ENCODE measurements at places on chromosomes 4 and X.

DNA sequence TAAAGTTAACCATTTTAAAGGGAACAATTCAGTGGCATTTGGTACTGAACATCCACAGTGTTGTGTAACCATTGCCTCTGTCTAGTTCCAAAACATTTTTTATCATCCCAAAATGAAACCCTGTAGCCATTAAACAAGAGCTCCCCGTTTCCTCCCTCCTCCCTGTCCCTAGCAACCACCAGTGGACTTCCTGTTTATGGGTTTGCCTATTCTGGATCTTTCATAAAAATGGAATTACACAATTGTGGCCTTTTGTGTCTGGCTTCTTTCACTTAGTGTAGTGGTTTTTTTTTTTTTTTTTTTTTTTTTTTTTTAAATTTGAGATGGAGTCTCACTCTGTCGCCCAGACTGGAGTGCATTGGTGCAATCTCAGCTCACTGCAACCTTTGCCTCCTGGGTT lies 11.6 kb downstream of the RBMX2 start:
- DNase-seq, result no peak

GRCh38 chr4:176380352-176381157 lies 60.8 kb downstream of the SPCS3 start:
- no peak for DNase-seq

GRCh38 chr4:85701861-85702321 lies 226.9 kb downstream of the ARHGAP24 start:
- DNase-seq, result no peak

DNA sequence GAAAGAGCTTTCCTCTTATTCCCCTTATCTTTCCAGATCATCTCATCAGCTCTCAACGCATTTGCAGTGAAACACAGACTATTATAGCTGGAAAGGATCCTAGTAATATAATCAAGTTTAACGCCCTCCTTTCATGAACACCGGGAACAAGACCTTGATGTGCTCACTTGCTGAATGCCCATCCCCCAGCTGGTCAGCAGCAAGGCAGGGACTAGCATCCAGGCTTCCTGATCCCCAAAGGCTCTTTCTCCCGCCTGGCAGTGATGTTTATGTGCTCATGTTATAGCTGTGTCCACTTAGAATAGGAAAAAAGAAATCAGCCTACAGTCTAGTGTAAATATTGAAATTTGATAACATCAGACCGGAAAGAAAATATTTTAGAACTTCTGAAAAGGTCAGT lies 24.6 kb downstream of the GPC4 start:
- DNase-seq, result no peak

DNA sequence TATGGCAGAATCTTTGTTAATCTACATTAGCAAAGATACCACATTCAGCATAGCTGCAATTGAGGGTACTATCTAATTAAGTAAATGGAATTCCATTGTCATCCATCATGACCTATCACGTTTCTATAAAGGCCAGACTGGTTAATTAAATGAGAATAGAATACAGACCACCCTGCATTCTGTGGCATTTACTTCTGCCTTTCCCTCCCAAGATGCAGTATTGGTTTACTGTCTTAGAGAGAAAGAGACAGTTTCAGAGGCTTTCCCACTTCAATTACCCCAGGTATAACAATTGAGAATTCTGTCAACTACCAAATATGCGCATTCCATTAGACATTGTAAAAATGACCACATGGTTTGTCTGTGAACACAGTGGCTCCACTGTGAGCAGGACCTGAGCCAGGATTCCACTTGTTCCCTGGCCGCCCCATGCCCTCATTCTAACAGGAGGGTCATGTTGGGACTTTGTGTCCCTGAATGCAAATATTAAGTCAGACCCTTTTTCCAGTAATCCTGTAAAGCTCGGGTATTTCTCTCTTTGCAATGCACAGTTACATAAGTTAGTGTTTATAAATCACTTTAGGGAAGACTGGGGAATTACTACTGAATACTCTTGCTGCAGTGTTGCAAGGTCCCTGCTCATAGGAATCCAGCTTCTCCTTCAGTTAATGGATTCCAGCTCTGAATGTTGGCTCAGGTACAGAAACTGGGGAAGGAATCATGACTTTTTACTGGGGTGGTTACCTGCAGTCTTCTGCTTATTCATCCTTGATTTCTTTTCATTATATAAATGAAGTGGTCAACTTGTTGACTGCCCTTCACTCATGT lies 261.0 kb downstream of the PDGFC start:
- DNase-seq, result no peak

DNA sequence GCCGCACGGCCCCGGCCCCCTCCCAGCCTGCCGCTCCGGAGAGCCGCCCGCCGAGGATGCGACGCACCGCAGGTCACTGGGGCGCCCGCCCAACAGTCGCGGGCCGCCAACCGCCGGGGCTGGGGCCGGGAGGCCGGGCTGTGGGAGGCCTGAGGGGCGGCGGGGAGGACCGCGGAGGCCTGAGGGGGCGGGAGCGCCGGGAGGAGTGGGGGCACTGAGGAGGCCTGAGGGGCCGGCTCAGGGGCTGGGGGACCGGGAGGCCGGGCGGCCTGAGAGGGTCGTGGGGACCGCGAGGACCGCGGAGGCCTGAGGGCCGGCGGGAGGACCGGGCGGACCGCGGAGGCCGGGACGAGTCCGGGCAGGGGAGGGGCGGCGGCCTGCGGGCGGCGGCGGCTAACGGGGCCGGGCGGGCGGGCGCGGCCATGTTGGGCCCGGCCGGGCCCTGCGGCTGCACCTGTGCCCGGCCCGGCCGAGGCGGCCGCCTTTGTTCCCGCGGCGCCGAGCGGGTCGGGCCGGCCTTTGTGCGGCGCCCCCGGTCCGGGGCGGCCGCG lies 353 bp downstream of the NSD2 start:
- no peak for DNase-seq

GRCh38 chr4:177384856-177385397 lies 57.3 kb downstream of the AGA start:
- DNase-seq, result no peak

DNA sequence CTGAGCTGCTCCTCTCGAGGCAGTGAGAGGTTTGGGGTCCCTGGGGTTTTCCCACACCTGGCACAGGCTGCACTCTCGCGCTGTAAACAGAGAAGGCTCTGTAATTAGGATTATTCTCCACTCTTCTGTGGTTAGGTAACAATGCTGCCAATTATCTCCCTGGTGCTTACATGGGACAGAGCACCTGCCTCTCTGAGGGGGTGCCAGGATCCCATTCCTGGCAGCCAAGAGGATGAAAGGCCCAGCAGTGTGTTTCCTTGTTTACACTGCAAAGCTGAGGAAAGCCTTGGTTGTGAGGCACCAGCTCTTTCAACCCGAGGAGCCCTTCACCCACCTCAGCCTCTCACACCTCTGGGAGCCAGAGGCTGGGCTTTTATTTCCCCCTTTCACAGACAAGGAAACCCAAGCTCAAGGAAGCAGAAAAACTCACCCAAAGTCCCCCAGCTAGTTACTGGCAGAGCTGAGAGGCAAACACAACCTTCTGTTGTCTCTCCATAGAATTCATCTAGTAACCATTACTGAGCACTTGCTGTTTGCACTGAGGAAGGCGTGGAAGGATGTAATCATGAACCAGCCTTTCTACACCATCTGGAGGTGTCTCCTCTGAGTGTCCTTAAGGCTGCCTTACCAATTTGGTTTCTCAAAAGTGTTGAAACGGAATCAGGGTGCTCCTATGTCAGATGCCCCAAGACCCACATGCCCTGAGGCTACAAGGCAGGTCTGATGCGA lies 39.7 kb upstream of the PROM1 start:
- DNase-seq, result no peak

DNA sequence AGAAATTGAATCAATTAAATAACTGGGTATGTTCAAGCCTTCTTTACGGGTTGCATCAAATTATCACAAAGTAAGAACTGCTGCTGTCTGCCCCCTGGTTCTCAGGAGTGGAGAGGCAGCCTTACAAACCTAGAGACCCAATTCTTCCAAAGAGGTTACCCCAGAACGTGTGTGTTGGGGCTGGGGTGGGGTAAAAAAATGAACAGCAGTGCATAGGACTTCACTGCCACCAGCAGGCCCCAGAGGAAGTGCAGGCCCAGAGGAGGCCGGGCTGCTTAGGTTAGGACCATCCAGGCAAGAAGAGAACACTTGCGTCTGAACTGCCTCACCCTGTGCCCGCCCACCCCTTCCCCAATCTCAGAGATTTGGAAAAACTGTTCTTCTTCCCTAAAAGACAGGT lies 1.5 kb upstream of the NWD2 start:
- no peak for DNase-seq

GRCh38 chr4:40976343-40976742 lies 226.6 kb downstream of the NSUN7 start:
- DNase-seq, result no peak

DNA sequence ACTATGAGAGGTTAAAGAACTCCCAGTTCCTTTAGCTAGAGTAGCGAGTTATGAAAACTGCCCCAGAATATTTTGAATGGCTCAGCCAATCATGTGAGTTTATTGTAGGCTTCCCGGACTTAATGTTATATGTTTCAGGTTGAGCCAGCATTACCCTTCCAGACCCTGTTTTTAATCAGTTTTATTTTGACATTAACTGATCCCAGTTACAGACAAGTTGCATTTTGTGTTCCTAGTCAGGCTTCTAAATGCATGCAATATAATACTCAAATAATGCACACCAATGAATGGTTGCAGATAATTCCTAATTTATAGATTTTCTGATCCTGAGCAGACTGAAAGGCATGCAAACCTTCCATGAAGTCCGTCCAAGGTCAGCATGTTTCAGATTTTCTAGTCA lies 57.8 kb downstream of the EDNRA start:
- DNase-seq, result no peak

DNA sequence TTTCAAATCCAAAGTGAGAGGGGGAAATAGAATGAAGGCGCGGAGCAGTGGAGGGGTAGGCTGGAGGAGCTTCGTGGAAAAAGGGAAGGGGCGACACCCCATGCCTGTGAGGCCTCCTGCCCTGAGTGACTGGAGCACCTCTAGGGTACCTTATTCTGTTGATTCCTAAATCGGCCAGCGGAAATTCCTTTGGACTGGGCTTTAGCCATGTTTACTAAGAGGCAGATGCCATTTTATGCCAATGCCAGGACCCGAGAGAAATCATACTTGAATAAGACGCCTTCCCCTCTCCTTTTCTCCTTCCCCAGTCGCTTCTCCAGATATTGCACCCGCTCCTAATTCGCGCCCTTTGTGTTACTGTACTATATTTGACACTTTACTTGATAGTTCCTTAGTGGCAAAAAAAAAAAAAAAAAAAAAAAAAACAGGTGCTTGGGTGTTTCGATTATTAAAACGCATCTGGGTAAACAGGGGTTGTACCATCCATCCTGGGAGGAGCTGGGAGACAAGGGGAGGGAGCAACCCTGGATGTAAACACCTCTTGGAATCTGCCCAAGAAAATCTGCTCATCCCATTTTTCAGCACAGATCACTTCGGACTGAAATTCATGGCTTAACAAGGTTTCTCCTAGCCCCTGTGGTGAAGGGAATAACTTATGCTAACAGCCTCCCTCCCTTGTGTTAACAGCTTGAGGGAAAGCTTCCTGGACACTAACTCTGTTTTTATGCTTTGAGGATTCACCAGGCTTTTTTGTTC lies 1.5 kb downstream of the BMP3 start:
- no peak for DNase-seq

GRCh38 chr4:144582105-144582850 lies 63.7 kb upstream of the HHIP start:
- no peak for DNase-seq

DNA sequence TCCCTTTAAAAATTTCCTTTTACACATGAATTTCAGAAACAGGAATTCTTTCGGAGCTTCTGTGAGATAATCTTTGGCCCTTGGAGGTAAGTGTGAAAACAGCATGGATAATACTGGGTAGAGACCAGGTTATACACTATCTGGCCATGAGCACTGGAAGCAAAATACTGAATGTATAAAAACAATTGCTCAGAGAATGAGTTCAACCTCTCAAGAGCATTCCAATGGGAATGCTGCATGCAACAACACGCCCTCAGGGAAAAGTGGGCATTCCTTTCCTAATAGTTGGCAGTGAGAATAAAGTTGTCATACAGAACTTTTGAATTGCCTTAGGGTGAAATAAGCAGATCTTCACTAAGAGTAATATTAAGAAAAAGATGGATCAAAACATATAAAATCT lies 574.8 kb upstream of the DIPK2B start:
- DNase-seq, result no peak

DNA sequence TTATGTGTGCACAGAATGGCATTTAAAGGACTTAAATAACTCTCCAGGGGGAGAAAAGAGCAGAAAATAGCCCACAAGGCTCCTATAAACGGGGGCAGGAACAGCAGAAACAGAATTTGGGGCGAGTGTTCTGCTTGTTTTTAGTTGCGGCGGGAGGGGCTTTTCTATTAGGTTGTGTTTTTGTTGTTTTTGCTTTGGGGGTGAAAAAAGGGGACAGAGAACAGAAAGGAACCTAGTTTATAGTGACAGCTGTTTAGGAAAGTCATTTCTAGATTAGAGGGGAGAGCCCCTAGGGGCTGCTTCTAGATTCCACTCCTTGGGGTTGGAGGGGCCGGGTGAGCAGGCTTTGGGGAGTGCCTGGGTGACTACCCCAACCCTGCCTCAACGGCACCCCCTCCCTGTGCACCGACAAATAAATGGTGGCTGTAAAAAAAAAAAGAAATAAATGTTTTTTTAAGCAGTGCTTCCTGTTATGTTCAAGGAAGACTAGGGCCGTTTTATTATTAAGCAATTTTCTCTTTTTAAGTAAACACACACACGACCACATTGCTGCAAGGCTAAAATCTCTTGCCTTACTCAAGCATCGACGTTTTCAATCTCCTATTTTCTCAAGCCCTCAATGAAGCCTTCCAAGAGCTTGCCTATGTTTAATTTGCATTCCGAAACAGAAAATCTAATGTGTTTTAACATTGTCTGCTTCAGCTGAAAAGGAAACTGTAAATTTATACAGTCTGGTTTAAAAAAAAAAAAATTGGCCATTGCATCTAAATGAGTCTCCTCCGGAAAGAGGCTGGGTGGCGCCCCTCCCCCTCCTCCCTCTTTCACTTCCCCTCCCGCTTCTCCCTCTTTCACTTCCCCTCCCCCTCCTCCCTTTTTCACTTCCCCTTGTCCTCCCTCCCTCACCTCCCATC lies 123.3 kb upstream of the TBL1X start:
- DNase-seq, result no peak

DNA sequence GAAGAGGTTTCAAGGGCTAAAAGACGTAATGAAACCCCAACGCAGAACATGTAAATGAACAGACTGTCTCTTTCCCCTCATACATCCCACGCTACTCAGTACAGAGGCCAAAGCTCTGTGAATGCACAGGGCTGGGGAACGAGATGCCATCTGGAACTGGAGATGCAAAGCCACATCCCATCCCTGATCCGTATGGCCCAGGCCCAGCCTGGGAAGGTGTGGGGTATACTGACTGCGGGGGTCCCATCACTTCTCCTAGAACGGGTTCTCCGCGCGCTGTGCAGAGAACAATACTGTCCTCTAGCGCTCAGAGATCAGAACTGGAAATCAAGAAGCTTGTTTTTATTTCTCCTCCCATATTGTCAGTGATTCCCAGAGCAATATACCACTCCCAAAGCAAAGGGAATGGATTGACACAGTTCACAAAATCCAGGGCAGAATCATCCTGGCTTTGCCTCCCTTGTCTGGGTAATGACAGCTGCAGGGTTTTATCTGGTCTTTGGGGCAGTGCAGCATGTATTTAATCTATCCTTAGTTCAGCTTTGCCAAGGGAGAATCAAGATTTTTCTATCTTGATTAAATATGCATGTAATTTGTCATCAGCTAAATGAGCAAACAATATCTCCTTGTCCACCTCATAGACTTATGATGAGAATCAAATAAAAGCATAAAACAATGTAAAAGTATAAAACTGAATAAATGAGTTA lies 47.3 kb upstream of the TLR3 start:
- no peak for DNase-seq
